ENCODE measurements at places on chromosomes 4 and X.

DNA sequence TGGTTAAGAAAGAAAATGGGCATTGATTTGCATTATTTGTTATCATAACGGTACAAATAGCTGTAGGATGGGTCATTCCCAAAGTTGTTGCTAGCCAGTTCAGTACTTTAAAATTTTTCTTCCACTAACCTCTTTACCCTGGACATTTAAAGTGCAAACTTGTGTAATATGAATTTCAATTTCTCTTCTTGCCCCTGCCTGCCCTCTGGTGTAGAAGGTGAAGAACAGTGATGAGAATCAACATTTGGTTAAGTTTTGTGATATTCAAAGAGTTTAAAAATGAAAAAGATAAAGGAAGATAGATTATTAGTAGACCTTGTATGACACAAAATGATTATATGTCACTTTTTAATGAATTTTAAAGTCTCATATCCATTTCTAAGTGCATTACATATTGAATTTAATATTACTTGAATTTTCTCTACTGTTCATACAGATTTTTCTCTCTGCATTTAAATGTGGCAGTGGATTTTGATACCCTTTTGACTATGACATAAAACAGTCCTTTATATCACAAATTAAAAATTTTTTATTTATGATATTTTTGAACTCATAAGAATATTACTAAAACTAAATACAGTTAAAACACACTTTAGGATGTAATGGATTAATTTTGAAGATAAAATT, 337.7 kb downstream of the BMPR1B start:
- DNase-seq: no peak

- peak; percentile 62 for DNase-seq
Measured at GRCh38 chr4:108113229-108113628, 55.5 kb downstream of the LEF1 start.

DNA sequence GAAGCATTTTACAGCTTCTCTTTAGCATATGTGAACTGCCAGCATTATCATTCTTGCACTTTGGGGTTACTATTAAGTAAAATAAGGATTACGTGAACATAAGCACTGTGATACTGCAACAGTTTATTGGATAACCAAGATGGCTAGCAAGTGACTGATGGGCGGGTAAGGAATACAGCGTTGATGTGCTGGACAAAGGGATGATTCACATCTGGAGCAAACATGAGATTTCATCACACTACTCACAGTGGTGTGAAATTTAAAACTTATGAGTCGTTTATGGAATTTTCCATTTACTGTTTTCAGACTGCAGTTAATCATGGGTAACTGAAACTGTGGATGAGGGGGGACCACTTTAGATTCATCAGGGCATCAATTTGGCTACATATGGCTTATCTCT, 16.0 kb downstream of the NBDY start:
- no peak for DNase-seq

GRCh38 chr4:94420356-94420755, 31.4 kb upstream of the PDLIM5 start:
- no peak for DNase-seq

Measured in central memory CD4-positive, alpha-beta T cell (primary cell).